ENCODE measurements at places on chromosomes 1 and 21.

- peak; percentile 3 for DNase-seq
Observed at GRCh38 chr1:65393347-65393746, 27.1 kb upstream of the LEPR start.

DNA sequence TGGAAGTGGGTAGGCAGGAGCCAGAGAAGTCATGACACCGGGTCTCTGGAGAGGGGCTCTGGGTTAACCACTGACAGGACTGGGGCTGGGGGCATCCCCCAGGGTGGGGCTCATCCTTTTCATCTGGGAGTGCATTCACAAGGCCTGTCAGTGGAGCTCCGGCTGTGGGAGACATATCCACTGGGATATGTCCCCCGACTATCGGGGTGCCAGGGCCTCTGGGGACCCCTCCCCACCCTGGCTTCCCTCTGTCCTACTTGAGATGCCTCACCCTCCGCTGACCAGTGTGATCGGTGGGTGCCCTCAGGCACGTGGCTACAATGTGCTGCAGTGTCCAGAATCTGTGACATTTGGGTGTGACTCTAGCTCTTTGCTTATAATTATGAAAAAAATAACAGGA lies 92.3 kb upstream of the CD34 start:
- no peak for DNase-seq

GRCh38 chr21:44790368-44790767 lies 11.3 kb downstream of the UBE2G2 start:
- no peak for DNase-seq

DNA sequence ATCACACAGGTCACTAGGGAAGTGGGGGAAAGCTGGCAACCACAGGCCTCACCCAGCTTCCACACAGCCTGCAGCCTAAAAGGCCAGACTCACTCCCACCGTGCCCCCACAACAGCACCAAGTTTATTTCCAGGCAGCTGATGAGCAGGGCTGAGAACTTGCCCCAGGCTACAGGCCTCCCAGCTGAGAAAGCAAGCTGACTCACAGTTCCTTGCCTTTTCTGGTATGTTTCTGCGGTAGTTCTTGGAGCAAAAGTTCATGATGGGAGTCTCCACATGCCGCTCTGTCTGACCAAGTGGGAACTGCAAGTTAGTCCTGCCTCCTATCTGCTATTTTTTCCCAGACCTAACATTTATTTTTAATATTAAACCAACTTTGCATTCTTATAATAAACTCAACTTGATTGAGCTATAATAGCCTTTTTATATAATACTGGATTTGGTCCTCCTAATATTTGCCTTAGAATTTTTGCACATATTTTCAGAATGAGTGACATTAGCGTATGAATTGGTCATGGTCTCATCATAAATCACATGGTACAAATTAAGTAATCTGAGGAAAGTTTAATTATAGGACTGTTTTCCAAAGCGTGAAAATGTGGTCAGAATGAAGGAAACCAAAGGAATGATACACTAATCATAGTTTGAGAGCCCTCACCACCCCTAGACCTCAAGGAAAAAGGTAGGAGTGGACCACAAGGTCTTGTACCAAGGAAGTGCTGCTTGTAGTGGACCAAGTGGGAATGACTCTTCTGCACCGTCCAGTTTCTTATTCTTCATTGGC lies 30.7 kb downstream of the RPAP2 start:
- DNase-seq, result no peak

DNA sequence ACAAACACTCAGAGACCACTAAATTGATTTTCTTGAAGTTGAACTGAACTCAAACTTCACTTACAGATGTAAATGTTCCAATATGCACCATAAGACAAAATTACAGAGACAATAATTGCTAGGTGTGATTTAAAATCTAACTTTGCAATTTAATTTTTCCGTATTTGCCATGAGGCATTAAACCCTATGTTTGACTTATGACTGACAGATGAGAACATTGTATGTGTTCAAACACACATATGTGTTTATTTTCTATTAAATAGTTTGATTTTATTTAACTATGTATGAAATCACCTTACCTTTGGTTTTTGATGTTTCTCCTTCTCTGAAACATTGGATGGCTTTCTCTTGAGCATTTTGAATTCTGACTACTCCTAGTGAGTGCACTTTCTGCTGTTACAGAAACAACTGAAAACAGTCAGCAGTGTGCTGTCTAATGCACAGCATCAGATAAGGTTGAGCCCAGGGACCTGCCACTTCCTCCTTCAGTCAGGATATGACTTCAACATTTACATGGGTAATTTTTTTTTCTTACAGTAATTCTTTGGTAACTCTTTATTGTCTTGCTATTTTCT lies at the start of gene SAMSN1:
Gene SAMSN1, minus strand, starts transcription at position 410 of the 575 bp plus-strand sequence. Its CDS starts 54 bp downstream, at position 356.
- DNase-seq, result peak; percentile 55

DNA sequence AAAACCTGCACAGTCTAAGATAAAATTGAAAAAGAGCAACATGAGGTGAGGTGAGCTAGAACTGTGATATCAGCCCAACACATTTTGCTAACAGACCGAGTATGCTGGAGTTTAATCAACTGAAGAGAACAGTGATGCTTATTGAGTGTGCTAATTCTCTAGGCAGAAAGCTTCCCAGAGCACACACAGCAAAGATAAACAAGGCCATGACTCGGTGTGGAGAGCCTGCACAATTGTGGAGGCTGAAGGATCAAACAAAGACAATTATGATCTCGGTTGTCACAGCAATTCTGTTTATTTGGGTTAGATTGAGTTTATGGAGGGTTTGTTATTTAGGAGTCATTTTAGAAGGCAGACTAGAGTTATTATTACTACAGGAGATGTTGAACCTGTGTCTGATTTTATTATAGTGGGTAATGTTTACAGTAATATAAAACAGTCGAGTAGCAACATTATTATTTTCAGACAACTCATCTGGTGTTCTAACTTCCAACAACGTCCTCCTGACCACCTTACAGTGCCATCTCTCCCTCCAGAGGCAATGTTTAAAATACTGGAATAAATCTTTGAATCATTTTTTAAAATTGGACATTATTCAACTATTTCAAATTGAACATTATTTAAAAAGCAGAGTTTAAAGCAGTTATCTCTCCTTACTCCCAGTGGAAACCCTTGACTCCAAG lies 40.2 kb downstream of the DPT start:
- DNase-seq, result no peak

- DNase-seq, result no peak
Observed at GRCh38 chr1:113949007-113949406, 19.9 kb downstream of the HIPK1 start.

DNA sequence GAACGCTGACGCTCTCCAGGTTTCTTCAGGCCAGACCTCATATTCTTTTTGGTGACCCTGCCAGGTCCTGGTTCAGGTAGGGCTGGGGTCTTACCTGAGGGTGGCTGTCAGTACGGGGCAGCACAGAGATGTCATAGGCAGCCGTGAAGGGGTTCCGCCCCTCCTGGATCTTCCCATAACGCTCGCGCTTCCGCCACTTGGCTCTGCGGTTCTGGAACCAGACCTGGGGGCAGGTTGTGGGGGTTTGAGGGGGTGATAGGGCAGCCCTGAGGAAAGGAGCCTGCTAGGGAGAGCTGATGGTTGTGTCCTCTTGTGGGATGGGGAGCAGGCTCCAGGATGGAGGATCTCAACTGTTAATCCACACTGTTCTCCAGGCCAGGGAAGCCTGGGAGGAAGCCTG lies 9.1 kb downstream of the ALX3 start:
- DNase-seq, result no peak

- DNase-seq, result no peak
Observed at GRCh38 chr1:1543706-1544099, 3.3 kb upstream of the TMEM240 start.

DNA sequence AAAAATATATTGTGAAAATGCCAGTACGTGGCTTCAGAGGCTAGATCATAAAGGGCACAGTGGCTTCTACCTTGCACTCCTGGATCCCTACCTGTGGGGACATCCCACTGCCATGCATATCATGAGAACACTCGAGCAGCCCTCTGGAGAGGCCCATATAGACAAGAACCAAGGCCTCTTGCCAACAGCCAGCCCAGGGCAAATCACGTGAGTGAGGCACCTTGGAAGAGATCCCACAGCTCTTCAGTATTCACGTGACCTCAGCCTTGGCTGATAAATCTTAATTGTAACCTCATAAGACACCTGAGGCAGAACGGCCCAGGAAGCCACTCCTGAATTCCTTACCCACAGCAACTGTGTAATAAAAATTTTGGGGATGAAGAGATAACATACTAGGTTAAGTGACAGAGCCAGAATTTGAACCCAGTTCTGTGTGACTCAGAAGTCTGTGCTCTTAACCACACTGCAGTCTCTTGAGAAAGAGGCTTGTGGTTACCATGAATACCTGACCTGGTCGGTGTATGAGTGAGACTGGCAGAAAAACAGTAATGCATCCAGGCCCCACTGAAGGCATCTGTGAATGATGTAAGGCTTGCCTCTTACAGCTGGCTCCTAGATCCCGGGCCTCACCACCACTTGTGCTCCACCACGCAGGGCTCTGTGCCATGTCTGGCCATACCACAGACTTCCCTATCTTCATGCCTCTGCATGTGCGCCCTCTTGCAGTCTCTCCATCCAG lies 6.9 kb upstream of the A3GALT2 start:
- DNase-seq, result no peak

DNA sequence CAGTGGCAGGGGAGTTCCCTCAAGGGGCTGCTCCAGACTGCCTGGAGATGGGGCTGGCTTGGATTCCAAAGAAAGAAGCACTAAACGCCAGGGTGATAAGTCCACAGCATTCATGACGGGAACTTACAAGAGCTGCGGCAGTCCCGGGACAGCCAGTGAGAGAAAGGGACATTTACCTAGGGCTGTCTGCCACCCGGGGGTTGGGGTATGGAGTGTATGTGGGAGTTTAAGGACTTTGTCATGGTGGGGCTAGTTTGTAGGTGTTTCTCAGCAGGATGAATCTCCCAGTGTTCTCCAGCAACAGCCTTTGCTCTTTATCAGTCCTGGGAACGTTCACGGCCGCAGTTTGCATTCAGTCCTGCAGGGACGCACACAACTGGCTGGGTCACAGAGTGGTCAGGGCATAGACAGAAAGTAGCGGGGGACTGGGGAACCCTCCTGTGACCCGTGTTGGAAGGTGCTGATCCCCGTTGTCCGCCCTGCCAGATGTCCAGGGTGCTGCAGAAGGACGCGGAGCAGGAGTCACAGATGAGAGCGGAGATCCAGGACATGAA lies 41.4 kb upstream of the HMGN1 start:
- DNase-seq, result no peak

DNA sequence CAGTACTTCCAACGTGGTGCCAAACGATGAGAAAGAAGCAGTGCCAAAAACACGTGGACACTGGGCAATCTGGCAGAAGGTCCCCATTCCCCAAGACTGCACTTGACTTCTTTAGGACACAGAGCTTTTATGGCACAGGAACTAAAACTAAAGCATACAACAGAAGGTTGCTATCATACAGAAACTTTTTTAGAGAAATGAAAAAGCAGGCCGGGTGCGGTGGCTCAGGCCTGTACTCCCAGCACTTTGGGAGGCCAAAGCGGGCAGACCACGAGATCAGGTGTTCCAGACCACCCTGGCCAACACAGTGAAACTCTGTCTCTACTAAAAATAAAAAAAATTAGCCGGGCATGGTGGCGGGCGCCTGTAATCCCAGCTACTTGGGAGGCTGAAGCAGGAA lies 43.0 kb downstream of the GNB1 start:
- no peak for DNase-seq

DNA sequence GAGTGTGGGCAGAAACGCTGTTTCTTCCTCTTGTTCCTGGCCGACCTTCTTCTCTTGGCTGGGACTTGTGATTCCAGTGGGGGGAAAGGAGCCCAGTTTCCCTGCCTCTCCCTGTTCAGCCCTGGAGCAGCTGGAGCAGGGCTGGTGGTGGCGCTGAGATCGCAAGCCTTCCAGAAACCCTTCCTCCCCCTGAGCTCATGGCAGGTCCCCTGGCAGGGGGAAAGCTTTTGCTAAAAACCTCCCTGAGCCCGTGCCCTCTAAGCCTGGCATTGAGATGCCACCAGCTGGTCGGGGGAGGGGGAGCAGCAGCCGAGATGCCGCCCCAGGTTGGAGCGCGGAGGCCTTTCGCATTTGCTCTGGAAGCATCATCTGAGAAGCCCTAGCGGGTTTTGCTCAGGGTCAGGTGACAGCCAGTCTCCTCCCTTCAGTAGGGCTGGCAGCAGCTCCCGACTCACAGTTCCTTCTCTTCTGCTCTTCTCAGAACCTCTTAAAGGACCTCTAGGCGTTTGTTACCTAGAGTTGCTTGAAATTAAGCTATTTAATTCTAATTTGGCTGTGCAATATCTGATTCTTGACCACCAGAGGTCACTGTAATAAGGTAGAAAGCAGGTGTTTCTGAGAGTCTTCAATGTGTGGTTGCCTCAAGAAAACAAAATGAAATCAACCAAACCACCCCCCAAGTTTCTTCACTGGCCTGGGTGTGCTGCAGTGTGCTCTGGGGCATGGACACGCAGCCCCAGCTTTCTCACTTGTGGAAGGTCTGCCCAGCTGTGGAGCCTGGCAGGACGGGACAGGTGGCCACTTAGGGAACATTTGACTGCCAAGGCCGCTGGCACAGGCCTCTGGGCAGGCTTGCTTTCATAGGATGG lies 257.3 kb downstream of the CAMTA1 start:
- no peak for DNase-seq

DNA sequence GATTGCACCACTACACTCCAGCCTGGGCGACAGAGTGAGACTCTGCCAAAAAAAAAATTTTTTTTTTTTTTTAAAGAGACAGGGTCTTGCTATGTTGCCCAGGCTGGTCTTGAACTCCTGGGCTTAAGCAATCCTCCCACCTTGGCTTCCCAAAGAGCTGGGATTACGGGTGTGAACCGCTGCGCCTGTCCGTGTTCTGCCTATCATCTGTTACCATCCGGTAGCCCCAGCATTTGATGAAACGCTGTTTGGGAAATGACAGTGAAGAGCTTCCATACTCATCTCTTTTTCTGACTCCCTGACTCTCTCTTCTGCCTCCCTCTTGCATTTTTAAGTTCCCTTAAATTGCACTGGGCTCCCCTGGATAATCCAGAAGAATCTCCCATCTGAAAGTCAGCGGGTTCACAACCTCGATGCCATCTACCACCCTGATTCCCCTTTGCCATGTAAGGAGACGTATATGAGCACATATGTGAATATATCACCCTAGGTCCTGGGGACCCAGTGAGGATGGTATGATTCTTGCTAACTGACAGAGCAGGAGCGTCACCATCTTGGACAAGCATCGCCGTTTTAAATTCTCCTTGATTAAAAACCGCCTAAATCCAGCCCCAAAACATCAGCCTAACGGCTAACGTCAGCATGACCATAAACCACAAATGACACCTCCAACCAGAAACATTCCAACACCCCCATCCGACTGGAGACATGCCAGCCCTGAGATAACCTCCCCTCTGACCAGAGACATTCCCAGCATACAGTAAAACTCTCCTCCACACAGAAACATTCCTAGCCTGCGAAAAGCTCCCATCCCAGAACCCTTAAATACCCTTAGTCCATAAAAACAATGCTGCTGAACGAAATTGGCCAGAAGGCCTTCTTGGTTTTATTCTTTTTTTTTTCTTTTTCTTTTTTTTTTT lies 12.4 kb downstream of the TNFRSF8 start:
- DNase-seq, result no peak

- DNase-seq, result no peak
Observed at GRCh38 chr1:72375226-72375625, 92.9 kb upstream of the NEGR1 start.

DNA sequence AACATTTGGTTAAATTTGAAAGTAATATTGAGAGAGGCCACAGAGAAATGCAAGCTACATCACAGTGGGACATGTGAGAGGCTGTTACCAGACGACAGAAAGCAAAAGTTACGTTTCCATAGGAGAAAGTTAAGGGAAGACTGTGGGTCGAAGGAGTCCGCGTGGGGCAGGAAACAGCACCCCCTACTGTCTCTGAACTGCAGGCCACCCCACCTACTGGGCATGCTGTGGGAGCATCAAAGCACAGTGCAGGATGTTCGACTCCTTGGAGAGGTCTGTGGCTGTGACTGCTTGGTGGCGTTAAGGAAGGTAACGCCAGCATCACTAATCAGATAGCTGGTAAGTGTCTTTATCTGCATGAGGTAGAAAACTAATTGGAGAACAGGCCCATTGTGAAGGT lies 123.9 kb downstream of the PTBP2 start:
- no peak for DNase-seq

Measured in activated T-helper 9 cell treated with anti-CD3 and anti-CD28 coated beads, Interleukin-2, amount 50 U/mL, for 16 hours (primary cell).